Endothelial cell of umbilical vein (primary cell): ENCODE measurements at places on chromosomes 2 and 18. TPM values are rescaled to one million over a fixed set of nuclear protein-coding genes. Genes with fewer than 3 reads are reported as not detected.

Gene CHRND
- total RNA-seq = not detected in 2 replicates

GRCh38 chr18:43192408-43192807, 76.9 kb upstream of the RIT2 start:
- no peaks in the 10 kb centered on the region for H3K36me3 ChIP-seq
- DNase-seq = no peak
- no peak overlapping the region for H3K27ac ChIP-seq
- peaks cover 7% of the 10 kb centered on the region for H3K4me1 ChIP-seq
- no peaks in the 10 kb centered on the region for H3K27me3 ChIP-seq

GRCh38 chr2:222693837-222694236, 22.4 kb downstream of the MOGAT1 start:
- H3K27me3 ChIP-seq = no peaks in the 10 kb centered on the region
- no peak overlapping the region for H3K27ac ChIP-seq
- DNase-seq = peak; percentile 27
- H3K36me3 ChIP-seq = no peaks in the 10 kb centered on the region

GRCh38 chr2:24858996-24859395, 61.0 kb downstream of the ADCY3 start:
- H3K27ac ChIP-seq = no peak overlapping the region
- H3K27me3 ChIP-seq = no peaks in the 10 kb centered on the region
- no peaks in the 10 kb centered on the region for H3K36me3 ChIP-seq
- no peaks in the 10 kb centered on the region for H3K4me1 ChIP-seq

DNA sequence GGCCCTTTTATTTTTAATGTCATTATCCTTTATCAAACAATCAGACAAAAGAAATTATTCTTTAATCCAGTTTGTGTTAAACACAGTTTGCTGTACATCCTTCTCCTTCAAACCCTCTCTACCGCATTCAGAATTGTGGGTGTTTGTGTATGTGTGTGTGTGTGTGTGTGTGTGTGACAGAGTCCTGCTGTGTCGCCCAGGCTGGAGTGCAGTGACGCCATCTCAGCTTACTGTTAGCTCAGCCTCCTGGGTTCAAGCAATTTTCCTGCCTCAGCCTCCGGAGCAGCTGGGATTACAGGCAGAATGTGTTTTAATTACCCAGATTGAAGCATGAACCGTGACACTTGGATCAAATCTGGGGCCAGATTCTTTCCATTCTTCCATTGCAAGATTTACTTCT, 723.7 kb downstream of the DCDC2C start:
- no peaks in the 10 kb centered on the region for H3K27me3 ChIP-seq
- H3K27ac ChIP-seq = no peak overlapping the region
- no peak overlapping the region for H3K4me3 ChIP-seq
- DNase-seq = no peak
- H3K36me3 ChIP-seq = no peaks in the 10 kb centered on the region

Gene TFPI
- total RNA-seq = 266 and 286 TPM in 2 replicates

DNA sequence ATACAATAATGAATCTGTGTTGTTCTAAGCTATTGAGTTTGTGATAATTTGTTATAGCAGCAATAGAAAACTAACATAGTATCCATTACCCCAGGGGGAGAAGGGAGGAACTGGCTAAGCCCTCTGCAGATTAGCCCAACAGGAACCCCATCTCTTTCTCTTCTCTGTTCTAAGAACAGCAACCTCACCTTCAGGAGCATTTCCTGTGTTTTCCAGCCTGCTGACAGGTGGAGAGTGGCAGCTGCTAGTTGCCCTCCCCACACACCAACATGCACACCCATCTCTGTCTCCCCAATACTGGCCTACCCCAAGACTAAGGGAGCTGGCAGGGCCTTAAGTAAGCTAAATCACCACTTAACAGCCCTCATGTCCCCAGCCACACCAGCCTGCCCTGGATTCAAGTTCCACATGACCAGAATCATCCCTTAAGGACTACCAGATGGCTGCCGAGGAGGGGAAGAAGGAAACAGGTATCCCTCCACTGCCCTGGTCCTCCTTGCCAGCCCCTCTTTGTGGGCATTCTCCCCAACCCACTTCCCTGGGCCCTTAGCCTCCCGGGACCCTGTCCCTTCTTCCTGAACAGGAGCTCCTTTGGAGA, 52.8 kb downstream of the TRABD2A start:
- DNase-seq = no peak
- H3K27ac ChIP-seq = no peak overlapping the region
- no peaks in the 10 kb centered on the region for H3K4me1 ChIP-seq
- no peaks in the 10 kb centered on the region for H3K36me3 ChIP-seq
- no peak overlapping the region for H3K4me3 ChIP-seq
- H3K27me3 ChIP-seq = no peaks in the 10 kb centered on the region

DNA sequence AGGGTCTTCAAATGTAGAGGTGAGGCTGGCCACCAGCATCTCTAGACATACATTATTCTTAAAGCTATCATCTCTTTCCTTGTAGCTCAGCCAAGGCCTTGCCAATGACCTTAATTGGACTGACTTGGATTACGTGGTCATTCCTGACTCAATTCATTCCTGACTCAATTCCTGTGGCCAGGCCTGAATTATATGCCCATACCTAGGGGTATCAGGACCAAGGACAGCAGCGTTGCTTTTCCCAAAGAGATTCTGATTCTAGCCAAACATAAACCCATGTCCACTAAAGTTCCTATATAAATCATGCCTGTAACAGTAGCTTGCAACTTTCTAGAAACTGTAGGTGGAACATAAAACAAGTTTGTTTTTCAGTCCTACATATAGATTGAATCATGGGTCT, 231.7 kb downstream of the ARL6IP6 start:
- H3K4me3 ChIP-seq = no peak overlapping the region
- no peak for DNase-seq
- no peaks in the 10 kb centered on the region for H3K4me1 ChIP-seq

Gene LONRF2
- total RNA-seq = not detected in 2 replicates

Gene SLC4A5
- 0.97 and 1.2 TPM in 2 replicates for total RNA-seq

GRCh38 chr2:74910245-74910644, 48.2 kb upstream of the POLE4 start:
- no peaks in the 10 kb centered on the region for H3K36me3 ChIP-seq
- peaks cover 5% of the 10 kb centered on the region for H3K27me3 ChIP-seq
- no peak overlapping the region for H3K4me3 ChIP-seq
- no peak for DNase-seq

Gene SMYD1
- not detected in 2 replicates for total RNA-seq

Gene ZNF236
- total RNA-seq = 13.6 and 14.7 TPM in 2 replicates

DNA sequence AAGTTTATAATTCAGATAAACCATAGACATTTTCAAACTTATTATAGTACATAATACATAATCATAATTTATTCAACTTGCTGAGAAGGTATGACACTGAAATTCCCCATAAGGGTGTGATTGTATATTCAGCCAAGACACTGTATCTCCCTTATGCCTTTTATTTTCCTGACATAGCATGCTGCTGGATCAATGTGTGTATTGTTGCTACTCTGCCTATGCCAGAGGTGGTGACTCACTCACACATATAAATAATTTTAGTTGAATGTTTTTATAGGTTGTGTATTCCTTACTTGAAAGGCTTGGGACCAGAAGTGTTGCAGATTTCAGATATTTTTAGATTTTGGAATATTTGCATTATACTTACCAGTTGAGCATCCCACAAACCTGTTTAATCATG, 86.8 kb downstream of the VRK2 start:
- no peaks in the 10 kb centered on the region for H3K27me3 ChIP-seq
- H3K36me3 ChIP-seq = peaks cover 2% of the 10 kb centered on the region
- DNase-seq = peak; percentile 11
- no peak overlapping the region for H3K4me3 ChIP-seq

- H3K4me3 ChIP-seq = no peak overlapping the region
- no peak overlapping the region for H3K27ac ChIP-seq
- no peaks in the 10 kb centered on the region for H3K27me3 ChIP-seq
- no peaks in the 10 kb centered on the region for H3K36me3 ChIP-seq
Measured at GRCh38 chr2:204796581-204796980, 251.3 kb downstream of the PARD3B start.

- H3K4me1 ChIP-seq = peaks cover 3% of the 10 kb centered on the region
- no peak overlapping the region for H3K4me3 ChIP-seq
- DNase-seq = peak; percentile 43
Measured at GRCh38 chr2:112295407-112296078, 20.1 kb downstream of the ZC3H6 start.

DNA sequence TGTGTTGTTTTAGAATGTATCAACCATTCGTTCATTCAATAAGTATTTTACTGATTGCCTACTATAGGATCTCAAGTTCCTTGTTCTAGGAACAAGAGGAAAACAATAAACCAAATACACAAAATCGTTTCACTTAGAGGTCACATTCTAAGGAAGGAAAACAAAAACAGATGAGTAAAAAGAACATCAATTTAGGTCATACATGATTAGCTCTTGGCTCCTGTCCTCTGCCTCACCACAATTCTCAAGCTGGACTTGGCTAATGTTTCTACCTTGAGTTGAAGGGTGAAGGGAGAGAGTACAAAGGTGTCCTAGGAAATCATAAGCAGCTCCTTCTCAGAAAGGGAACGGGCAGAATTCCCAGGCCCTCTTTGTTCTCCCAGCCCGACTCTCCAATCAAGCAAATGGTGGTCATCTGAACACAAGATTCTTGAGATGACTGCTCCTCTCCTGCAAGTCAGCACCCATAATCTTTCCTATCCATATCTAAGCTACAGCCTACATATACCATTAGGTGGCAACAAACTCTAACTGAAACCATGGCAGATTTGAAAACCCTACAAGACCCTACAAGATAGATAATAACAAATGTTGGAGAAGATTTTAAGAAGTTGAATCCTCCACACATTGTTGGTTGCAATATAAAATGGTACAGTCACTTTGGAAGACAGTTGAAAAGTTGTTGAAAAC, 76.0 kb downstream of the CBLN2 start:
- H3K27ac ChIP-seq = no peak overlapping the region
- no peaks in the 10 kb centered on the region for H3K4me1 ChIP-seq
- DNase-seq = no peak
- H3K4me3 ChIP-seq = no peak overlapping the region
- no peaks in the 10 kb centered on the region for H3K27me3 ChIP-seq

DNA sequence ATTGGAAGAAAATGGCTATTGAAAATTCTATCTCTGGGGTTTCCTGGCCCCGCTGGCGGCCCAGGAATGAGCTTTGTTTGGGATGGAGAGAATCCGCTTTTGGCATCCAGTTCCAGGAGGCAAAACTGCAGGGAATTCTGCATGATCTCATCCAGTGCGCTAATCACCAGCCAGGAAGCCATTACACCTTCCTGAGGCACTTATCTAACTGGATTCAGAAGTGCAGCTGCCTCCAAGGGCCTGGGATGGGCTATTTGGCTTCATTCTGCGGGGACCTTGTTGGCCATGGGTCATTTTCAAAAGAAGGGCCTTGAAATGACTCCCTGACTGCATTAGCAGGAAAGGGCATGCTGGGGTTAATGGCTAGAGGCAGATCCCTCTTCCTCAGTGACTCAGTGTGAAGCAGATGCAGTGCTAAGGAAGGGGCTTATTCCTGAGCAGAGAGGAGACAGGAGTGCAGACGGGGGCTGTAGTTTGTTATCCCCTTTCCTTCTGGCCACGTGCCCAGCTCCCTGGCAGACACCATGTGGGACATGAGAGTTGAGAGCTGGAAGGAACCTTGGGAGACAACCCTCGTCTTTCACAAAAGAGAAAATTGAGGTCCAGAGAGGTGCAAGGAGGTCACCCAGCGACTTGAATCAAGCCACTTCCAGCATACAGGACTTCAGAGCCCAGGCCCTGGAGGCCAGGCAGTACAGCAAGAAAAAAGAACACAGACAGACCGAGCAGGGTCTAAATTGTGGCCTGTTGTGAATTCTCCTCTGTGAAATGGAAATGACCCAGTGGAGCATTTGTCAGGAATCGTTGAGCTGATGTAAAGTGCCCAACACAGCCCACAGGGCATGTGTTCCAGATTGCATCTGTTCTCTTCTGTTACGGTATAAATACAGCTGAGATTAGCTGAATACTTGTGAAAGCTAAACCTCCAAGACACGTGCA, 161.8 kb downstream of the PRKCE start:
- H3K27me3 ChIP-seq = no peaks in the 10 kb centered on the region
- H3K4me3 ChIP-seq = no peak overlapping the region
- peaks cover 39% of the 10 kb centered on the region for H3K4me1 ChIP-seq
- peak overlapping the region; percentile 92 for H3K27ac ChIP-seq

Gene MYO7B
- total RNA-seq = 0.09 TPM in 1 of 2 replicates, not detected in the other

Gene ABCG5
- total RNA-seq = not detected in 2 replicates

GRCh38 chr2:100381240-100381639, 36.2 kb downstream of the CHST10 start:
- peaks cover 6% of the 10 kb centered on the region for H3K27me3 ChIP-seq
- no peaks in the 10 kb centered on the region for H3K4me1 ChIP-seq
- H3K36me3 ChIP-seq = no peaks in the 10 kb centered on the region
- no peak overlapping the region for H3K4me3 ChIP-seq
- no peak overlapping the region for H3K27ac ChIP-seq

- no peaks in the 10 kb centered on the region for H3K4me1 ChIP-seq
- no peaks in the 10 kb centered on the region for H3K36me3 ChIP-seq
- no peak overlapping the region for H3K4me3 ChIP-seq
- no peaks in the 10 kb centered on the region for H3K27me3 ChIP-seq
Measured at GRCh38 chr2:121155502-121156056, 129.4 kb downstream of the TFCP2L1 start.

DNA sequence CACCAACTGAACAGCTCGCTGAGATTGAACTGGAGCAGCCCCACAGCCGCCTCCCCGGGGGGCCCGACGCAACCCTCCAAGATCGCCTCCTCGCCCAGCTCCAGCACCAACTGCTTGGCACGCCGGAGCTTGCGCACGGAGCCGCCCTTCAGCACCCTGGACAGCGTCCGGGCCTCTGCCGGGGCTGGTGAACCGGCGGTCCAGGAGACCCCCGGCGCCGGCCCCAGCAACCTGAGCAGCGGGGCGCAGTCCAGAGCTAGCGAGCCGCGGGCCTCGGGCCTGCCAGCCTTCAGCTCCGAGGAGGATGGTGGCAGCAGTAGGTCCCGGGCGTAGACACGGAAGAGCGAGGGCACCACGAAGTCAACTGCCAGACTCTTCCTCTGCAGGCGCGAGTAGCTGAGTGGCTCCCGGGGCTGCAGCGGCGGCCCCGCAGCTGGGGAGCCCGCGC, 1.2 kb downstream of the ALK start:
- H3K27me3 ChIP-seq = peaks cover 20% of the 10 kb centered on the region
- H3K4me3 ChIP-seq = no peak overlapping the region
- peak; percentile 14 for DNase-seq
- no peak overlapping the region for H3K27ac ChIP-seq
- H3K36me3 ChIP-seq = no peaks in the 10 kb centered on the region

GRCh38 chr2:224151680-224152310, 112.7 kb upstream of the SERPINE2 start:
- H3K4me3 ChIP-seq = no peak overlapping the region
- DNase-seq = no peak
- H3K36me3 ChIP-seq = no peaks in the 10 kb centered on the region
- no peaks in the 10 kb centered on the region for H3K27me3 ChIP-seq
- H3K27ac ChIP-seq = no peak overlapping the region

Gene PPIL3
- 25.0 and 28.7 TPM in 2 replicates for total RNA-seq

Gene CRYGA
- total RNA-seq = not detected in 2 replicates
